ENCODE measurements at places on chromosomes 12 and 14. TPM values are rescaled to one million over a fixed set of nuclear protein-coding genes. Genes with fewer than 3 reads are reported as not detected.
A peak's percentile ranks its signal among the peaks of the same experiment; 100 is the strongest.

- no peaks in the 10 kb centered on the region for H3K4me1 ChIP-seq
- no peak for DNase-seq
- no peak overlapping the region for H3K27ac ChIP-seq
- H3K36me3 ChIP-seq, result no peaks in the 10 kb centered on the region
- no peaks in the 10 kb centered on the region for H3K27me3 ChIP-seq
- H3K4me3 ChIP-seq, result no peak overlapping the region
These were observed 249.2 kb downstream of the AEBP2 start for GRCh38 chr12:19688532-19688931.

DNA sequence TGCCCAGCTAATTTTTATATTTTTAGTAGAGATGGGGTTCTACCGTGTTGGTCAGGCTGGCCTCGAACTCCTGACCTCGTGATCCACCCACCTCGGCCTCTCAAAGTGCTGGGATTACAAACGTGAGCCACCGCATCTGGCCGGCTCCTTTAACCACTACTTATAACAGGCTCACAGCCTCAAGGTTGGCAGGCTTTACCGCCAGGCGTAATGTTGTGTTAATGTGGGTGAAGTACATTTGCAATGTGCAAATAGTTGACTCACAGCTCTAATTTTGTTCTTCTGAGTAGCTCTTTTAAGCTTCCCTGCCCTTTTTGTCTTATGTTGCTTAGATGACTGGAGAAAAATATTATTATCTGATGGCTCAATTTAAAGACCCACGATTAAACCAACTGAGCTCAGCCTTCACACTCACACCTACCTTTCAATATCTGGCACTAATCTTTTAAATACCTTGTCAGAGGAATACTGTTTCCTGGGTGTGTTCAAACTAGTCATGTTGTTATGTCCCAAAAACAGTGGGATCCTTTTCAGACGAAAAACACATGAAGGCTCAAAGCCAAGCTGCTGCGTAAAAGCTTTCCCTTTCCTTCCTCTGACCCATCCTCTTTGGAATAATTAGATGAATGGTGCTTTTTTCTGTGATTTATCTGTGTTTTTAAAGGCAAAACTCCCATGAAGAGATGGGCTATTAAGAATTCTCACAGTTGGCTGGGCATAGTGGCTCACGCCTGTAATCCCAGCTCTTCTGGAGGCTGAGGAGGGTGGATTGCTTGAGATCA, 57.2 kb upstream of the USP44 start:
- peaks cover 4% of the 10 kb centered on the region for H3K27me3 ChIP-seq
- H3K36me3 ChIP-seq, result no peaks in the 10 kb centered on the region
- no peak overlapping the region for H3K27ac ChIP-seq
- no peak overlapping the region for H3K4me3 ChIP-seq
- no peaks in the 10 kb centered on the region for H3K4me1 ChIP-seq
- no peak for DNase-seq

GRCh38 chr14:99752486-99753121, 40.6 kb upstream of the EML1 start:
- no peak overlapping the region for H3K27ac ChIP-seq
- no peak overlapping the region for H3K4me3 ChIP-seq
- no peak for DNase-seq
- no peaks in the 10 kb centered on the region for H3K36me3 ChIP-seq
- H3K27me3 ChIP-seq, result peaks cover 23% of the 10 kb centered on the region

Gene DAO
- not detected for total RNA-seq

- DNase-seq, result peak; percentile 34
- H3K36me3 ChIP-seq, result no peaks in the 10 kb centered on the region
These were observed 29.1 kb upstream of the SOS2 start for GRCh38 chr14:50260511-50260910.

Measured in CD4-positive, alpha-beta memory T cell (primary cell).